ENCODE measurements at places on chromosomes 4 and X. TPM values are rescaled to one million over a fixed set of nuclear protein-coding genes. Genes with fewer than 3 reads are reported as not detected.

BTC gene
- polyA plus RNA-seq, result 0.51 TPM

TRIM61 gene
- 3.1 TPM for polyA plus RNA-seq

RRH gene
- polyA plus RNA-seq, result 0.59 TPM

CEP135 gene
- polyA plus RNA-seq, result 9.9 TPM

GRCh38 chr4:27358269-27358668, 497.6 kb downstream of the STIM2 start:
- no peaks in the 10 kb centered on the region for H3K27me3 ChIP-seq
- no peaks in the 10 kb centered on the region for H3K36me3 ChIP-seq
- H3K27ac ChIP-seq, result no peak overlapping the region
- no peak overlapping the region for H3K4me3 ChIP-seq

DNA sequence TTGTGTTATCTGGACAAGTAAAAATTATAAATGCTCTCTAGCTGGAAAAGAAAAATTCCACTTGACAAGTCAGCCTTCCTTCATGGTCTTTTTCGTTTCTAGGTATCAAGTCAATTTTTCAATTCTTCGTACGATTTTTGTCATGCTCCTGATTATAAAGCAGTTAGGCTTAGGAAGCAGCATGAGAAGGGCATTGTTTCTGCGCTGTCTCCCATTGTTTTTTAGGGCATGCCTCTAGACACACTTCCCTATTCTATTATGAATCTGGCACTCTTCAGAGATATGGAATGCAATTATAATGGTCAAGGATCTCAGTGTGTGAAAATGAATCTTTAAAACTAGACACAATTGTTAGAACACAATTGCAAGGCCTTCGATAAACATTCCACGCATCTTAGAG, 164.1 kb upstream of the FAT1 start:
- H3K36me3 ChIP-seq, result no peaks in the 10 kb centered on the region
- no peak overlapping the region for H3K4me3 ChIP-seq
- H3K27ac ChIP-seq, result no peak overlapping the region

GRCh38 chr4:136650541-136651277, 881.6 kb downstream of the PCDH18 start:
- H3K4me3 ChIP-seq, result no peak overlapping the region

- no peaks in the 10 kb centered on the region for H3K36me3 ChIP-seq
- no peaks in the 10 kb centered on the region for H3K4me1 ChIP-seq
- DNase-seq, result no peak
- H3K27ac ChIP-seq, result no peak overlapping the region
- H3K4me3 ChIP-seq, result no peak overlapping the region
- no peaks in the 10 kb centered on the region for H3K27me3 ChIP-seq
These were observed 479.3 kb upstream of the PCDH10 start for GRCh38 chr4:132669786-132670185.

DNA sequence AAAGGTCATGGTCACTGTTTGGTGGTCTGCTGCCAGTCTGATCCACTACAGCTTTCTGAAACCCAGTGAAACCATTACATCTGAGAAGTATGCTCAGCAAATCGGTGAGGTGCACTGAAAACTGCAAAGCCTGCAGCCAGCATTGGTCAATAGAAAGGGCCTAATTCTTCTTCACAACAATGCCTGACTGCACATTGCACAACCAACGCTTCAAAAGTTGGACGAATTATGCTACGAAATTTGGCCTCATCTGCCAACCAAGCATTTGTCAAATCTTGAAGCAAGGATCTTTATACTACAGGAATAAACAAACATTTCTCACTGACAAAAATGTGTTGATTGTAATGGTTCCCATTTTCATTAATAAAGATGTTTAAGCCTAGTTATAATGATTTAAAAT, 90.4 kb downstream of the EIF4E start:
- H3K4me3 ChIP-seq, result no peak overlapping the region
- no peak for DNase-seq
- H3K27ac ChIP-seq, result no peak overlapping the region
- H3K4me1 ChIP-seq, result no peaks in the 10 kb centered on the region
- H3K27me3 ChIP-seq, result no peaks in the 10 kb centered on the region

DNA sequence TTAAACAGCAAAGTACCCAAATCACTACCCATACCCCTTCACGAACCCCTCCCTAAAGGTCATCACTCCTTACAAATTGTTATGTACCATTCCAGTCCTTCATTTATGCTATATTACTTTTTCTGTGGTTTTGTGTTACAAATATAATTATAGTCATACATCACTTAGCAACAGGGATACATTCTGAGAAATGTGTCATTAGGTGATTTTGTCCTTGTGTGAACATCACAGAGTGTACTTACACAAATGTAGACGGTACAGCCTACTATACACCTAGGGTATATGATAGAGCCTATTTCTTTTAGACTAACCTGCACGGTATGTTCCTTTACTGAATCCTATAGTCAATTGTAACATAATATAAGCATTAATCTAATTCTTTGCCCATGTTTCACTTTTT, 61.9 kb downstream of the ASB9 start:
- DNase-seq, result no peak
- no peaks in the 10 kb centered on the region for H3K36me3 ChIP-seq
- H3K4me3 ChIP-seq, result no peak overlapping the region
- no peaks in the 10 kb centered on the region for H3K27me3 ChIP-seq
- H3K4me1 ChIP-seq, result no peaks in the 10 kb centered on the region

DNA sequence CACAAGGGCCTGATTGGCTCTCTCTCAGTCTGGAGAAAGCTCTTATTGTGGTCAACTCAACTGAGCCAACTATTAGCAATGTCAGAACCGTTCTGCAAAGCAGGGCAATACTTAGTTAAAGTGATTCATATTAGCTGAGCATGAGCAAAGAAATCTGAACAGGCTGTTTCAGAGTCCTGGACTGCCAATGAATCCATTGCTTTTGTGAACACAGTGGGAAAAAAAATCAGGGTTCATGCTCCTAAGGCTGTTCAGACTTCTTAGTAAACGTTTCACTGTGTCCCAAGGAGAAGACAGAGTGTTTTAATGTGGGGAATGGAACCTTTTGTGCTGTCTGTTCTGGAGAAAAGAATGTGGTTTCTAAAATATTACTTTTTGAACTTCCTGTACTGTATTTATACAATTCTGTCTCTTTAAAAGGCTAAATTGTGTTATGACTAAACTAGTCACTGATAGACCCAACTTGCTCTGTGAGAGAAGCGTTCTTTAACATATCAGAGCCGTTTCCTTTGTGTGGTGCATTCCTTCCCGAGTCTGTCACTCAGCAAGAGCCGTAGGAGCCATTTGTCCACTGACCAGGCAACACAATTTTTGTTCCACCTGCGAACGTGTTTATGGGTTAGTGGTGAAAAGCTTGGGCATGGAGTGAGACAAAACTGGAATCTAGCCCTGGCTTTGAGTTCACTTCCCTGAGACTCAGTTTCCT, 366.1 kb downstream of the FBXO8 start:
- DNase-seq, result no peak
- H3K4me1 ChIP-seq, result no peaks in the 10 kb centered on the region
- no peak overlapping the region for H3K4me3 ChIP-seq
- no peaks in the 10 kb centered on the region for H3K36me3 ChIP-seq
- H3K27me3 ChIP-seq, result no peaks in the 10 kb centered on the region
- H3K27ac ChIP-seq, result peak overlapping the region; percentile 53

- H3K27ac ChIP-seq, result no peak overlapping the region
- no peaks in the 10 kb centered on the region for H3K4me1 ChIP-seq
- peaks cover 29% of the 10 kb centered on the region for H3K36me3 ChIP-seq
- no peak overlapping the region for H3K4me3 ChIP-seq
- no peaks in the 10 kb centered on the region for H3K27me3 ChIP-seq
These were observed 92.4 kb downstream of the ANKRD17 start for GRCh38 chr4:73166212-73166611.
